ENCODE measurements at places on chromosomes 7 and 10.

DNA sequence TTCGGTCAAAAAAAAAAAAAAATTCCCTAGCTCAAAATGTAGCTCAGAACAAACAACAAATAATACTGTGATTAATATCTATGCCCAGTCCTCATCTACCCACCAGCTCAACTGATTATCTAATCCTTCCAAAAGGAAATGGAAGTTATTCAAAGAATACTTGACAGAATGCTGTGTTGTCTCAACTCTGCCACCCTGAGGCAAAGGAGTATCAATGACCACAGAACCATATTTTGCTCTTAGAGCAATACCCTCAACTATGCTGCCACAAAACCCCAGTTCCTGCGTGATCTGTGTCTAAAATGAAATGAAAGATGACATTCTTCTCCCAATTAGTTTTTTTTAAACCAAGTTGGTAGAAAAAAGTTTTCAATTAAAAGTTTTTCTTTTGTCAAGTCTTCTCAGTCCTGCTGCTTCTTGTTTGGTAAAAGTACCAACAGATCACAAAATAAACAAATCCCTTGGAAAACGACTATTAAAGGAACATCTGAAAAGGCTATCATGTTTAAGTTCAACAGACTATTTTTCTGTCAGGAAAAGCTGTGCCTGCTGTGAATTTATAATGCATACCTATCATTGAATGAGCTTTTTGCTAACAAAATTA, 21.6 kb downstream of the RBM28 start:
- DNase-seq, result no peak

DNA sequence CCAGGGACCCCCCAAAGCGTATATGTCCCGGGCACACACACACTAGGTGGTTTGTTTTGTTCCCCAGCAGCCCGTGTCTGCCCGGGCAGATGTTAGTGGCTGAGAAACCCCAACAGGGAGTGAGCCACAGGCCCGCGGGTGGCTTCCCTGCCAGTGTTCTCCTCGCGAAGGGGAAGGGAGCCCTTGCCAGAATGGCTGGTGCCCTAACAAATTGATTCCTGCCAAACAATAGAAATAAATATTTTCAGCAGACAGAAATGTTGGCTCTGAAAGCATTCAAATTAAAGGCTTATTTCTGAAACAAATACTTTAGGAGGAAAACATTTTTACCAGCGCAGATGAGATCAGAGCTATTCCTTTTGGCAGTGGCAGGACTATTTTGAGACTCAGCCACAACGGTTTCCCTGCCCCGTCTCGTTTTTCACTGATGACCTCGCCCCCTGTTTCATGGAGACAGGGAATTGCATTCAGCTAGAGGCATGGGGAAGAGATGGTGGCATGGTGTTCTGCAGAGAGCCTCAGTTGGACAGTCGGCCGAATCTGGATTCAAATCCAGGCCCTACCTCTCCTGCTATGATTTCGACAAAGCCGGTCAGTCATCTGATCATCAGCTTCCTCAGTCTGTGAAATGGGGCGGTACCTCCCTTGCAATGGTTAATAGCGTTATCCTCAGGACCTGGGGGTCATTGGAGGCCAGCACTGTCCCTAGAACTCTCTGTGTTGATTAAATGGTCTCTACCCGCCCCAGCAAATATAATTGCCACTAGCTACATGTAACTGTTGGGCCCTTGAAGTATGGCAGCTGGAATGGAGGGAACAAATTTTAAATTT, 84.5 kb downstream of the CUX1 start:
- no peak for DNase-seq

- no peak for DNase-seq
These were observed 197.0 kb upstream of the AGK start for GRCh38 chr7:141354251-141354650.

DNA sequence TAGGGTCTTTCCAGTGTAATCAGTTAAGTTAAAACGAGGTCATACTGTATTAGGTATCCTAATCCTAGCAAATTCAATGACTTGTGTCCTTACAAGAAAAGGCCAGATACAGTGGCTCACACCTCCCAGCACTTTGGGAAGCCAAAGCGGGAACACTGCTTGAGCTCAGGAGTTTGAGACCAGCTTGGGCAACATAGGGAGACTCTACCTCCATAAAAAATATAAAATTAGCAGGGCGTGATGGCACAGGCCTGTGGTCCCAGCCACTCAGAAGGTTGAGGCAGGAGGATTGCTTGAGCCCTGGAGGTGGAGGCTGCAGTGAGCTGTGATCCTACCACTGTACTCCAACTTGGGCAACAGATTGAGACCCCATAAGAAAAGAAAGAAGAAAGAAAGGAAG, 61.1 kb downstream of the CXCL12 start:
- DNase-seq, result no peak

DNA sequence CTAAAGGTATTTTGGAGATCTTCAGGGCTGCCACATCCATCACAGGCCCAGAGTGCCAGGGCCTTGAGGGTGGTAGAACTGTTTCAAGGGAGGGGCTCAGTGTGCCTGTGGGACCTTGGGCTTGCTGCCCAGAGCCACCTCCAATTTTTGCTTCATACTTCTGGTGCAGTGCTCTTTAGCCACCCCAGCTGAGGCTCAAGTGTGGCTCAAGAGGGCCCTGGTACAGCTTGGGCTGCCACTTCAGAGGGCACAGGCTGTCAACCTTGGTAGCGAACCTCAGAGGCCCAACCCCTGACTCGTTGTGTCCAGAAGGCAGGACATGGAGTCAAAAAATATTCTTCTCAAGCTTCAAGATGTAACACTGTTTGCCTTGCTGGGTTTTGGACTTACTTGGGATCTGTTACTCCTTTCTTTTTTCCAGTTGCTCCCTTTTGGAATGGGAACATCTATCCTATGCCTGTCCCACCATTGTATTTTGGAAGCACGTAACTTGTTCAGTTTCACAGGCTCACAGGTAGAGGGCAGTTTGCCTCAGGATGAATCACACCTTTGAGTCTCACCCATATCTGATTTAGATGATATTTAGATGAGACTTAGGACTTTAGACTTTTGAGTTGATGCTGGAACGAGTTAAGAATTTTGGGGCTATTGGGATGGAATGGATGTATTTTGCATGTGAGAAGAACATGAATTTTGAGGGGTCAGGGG, 224.8 kb downstream of the RPS24 start:
- DNase-seq, result no peak

- DNase-seq, result no peak
These were observed 57.3 kb downstream of the ST7 start for GRCh38 chr7:117010375-117011133.
